ENCODE measurements at places on chromosomes 2 and 18. TPM values are rescaled to one million over a fixed set of nuclear protein-coding genes. Genes with fewer than 3 reads are reported as not detected.

RNU2-63P gene
- 1.9 TPM for total RNA-seq

DSG2 gene
- total RNA-seq, result 1.3 TPM

DNAJC5G gene
- not detected for total RNA-seq

ALPP gene
- total RNA-seq, result not detected

MYO7B gene
- 0.60 TPM for total RNA-seq

LYG2 gene
- not detected for total RNA-seq

IL36RN gene
- total RNA-seq, result not detected

ITGAV gene
- total RNA-seq, result 7.0 TPM

UGT1A7 gene
- total RNA-seq, result not detected

WDPCP gene
- total RNA-seq, result 7.7 TPM

DSG3 gene
- not detected for total RNA-seq

RTP5 gene
- total RNA-seq, result not detected

TCF4 gene
- 1.7 TPM for total RNA-seq

DSG4 gene
- not detected for total RNA-seq

ANKRD53 gene
- total RNA-seq, result 0.50 TPM

WNT10A gene
- total RNA-seq, result 0.10 TPM

CCDC68 gene
- 0.29 TPM for total RNA-seq

LOXHD1 gene
- 0.25 TPM for total RNA-seq

SCYGR4 gene
- total RNA-seq, result not detected

SERPINB3 gene
- not detected for total RNA-seq

MAL gene
- total RNA-seq, result 237 TPM

IFIH1 gene
- 65.5 TPM for total RNA-seq

TCF7L1 gene
- not detected for total RNA-seq

ZNF519 gene
- 14.4 TPM for total RNA-seq

TSPYL6 gene
- not detected for total RNA-seq

TNS1 gene
- 11.0 TPM for total RNA-seq

ANKRD30B gene
- not detected for total RNA-seq

DARS1 gene
- 90.8 TPM for total RNA-seq

ANKRD62 gene
- total RNA-seq, result not detected

DYSF gene
- total RNA-seq, result 0.12 TPM

OTX1 gene
- not detected for total RNA-seq

OSR1 gene
- total RNA-seq, result not detected

HOXD11 gene
- total RNA-seq, result not detected

ANKRD30BL gene
- not detected for total RNA-seq

SLC9A4 gene
- total RNA-seq, result 0.07 TPM

DPP4 gene
- total RNA-seq, result 116 TPM

TM4SF20 gene
- not detected for total RNA-seq
